Small intestine (tissue), 16 donors: ENCODE measurements at places on chromosomes 11 and 22. TPM values are rescaled to one million over a fixed set of nuclear protein-coding genes. Genes with fewer than 3 reads are reported as not detected.

Gene OR52I2
- polyA plus RNA-seq = not detected

Gene PHF5A
- polyA plus RNA-seq = 39.6 TPM

Gene OR52E5
- not detected for polyA plus RNA-seq

Gene LIPT2
- 8.8 TPM for polyA plus RNA-seq

Gene CHRM1
- polyA plus RNA-seq = not detected

Gene IGSF9B
- polyA plus RNA-seq = 2.3 TPM

- H3K27ac ChIP-seq = no peak overlapping the region
- H3K27me3 ChIP-seq = no peaks in the 10 kb centered on the region
- H3K4me3 ChIP-seq = no peak overlapping the region
- no peaks in the 10 kb centered on the region for H3K4me1 ChIP-seq
- no peaks in the 10 kb centered on the region for H3K36me3 ChIP-seq
- DNase-seq = no peak
Measured at GRCh38 chr11:31542862-31543261, 33.3 kb downstream of the ELP4 start.

GRCh38 chr11:35065566-35065965 lies 73.4 kb upstream of the CD44 start:
- H3K36me3 ChIP-seq = no peaks in the 10 kb centered on the region
- H3K27me3 ChIP-seq = no peaks in the 10 kb centered on the region
- DNase-seq = no peak
- H3K4me3 ChIP-seq = no peak overlapping the region
- H3K27ac ChIP-seq = no peak overlapping the region

GRCh38 chr11:35105319-35106079 lies 33.5 kb upstream of the CD44 start:
- H3K27me3 ChIP-seq = no peaks in the 10 kb centered on the region
- H3K4me1 ChIP-seq = no peaks in the 10 kb centered on the region
- H3K36me3 ChIP-seq = no peaks in the 10 kb centered on the region
- H3K4me3 ChIP-seq = no peak overlapping the region

GRCh38 chr11:12073886-12074285 lies 36.5 kb upstream of the MICAL2 start:
- no peak overlapping the region for H3K27ac ChIP-seq
- no peak for DNase-seq
- no peak overlapping the region for H3K4me3 ChIP-seq

GRCh38 chr11:134037046-134037908 lies 31.6 kb upstream of the JAM3 start:
- peak overlapping the region; percentile 77 for H3K27ac ChIP-seq
- H3K36me3 ChIP-seq = no peaks in the 10 kb centered on the region
- no peaks in the 10 kb centered on the region for H3K27me3 ChIP-seq
- DNase-seq = peak; percentile 88
- peak overlapping the region; percentile 59 for H3K4me3 ChIP-seq

GRCh38 chr11:108142304-108142703 lies 20.9 kb downstream of the ACAT1 start:
- H3K4me3 ChIP-seq = no peak overlapping the region
- no peaks in the 10 kb centered on the region for H3K27me3 ChIP-seq
- H3K36me3 ChIP-seq = peaks cover 9% of the 10 kb centered on the region
- DNase-seq = no peak
- H3K4me1 ChIP-seq = no peaks in the 10 kb centered on the region
- no peak overlapping the region for H3K27ac ChIP-seq

- H3K4me3 ChIP-seq = no peak overlapping the region
- no peaks in the 10 kb centered on the region for H3K27me3 ChIP-seq
- H3K4me1 ChIP-seq = no peaks in the 10 kb centered on the region
- no peak overlapping the region for H3K27ac ChIP-seq
- no peaks in the 10 kb centered on the region for H3K36me3 ChIP-seq
Measured at GRCh38 chr11:116958246-116958645, 120.8 kb upstream of the APOA1 start.

DNA sequence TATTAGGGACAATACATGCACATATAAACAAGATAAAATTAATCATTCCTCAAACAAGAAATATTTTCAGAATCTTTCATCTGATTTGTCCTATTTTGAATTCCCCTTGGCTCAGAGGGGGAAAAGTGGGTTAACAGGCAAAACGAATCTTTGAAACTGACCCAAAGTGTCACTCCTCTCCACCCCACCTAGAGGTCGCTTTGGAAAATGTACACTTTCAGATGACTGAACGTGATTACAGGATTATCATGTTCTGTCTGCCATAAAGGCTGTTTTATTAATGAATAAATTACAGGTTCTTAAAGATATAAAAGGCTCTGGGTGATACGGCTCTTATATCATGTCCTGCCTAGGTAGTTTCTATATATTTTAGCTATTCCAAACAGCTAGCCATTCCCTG lies 1735.0 kb downstream of the LRRC4C start:
- H3K27ac ChIP-seq = no peak overlapping the region
- H3K4me3 ChIP-seq = no peak overlapping the region
- no peak for DNase-seq
- no peaks in the 10 kb centered on the region for H3K27me3 ChIP-seq
- H3K4me1 ChIP-seq = no peaks in the 10 kb centered on the region
- no peaks in the 10 kb centered on the region for H3K36me3 ChIP-seq

- H3K4me3 ChIP-seq = no peak overlapping the region
- H3K27me3 ChIP-seq = no peaks in the 10 kb centered on the region
- no peaks in the 10 kb centered on the region for H3K36me3 ChIP-seq
- DNase-seq = no peak
Measured at GRCh38 chr11:17412488-17413180, 24.2 kb upstream of the KCNJ11 start.

GRCh38 chr11:79393362-79394043 lies 47.3 kb downstream of the TENM4 start:
- H3K36me3 ChIP-seq = no peaks in the 10 kb centered on the region
- peak; percentile 18 for DNase-seq
- no peak overlapping the region for H3K27ac ChIP-seq
- no peak overlapping the region for H3K4me3 ChIP-seq
- no peaks in the 10 kb centered on the region for H3K4me1 ChIP-seq

DNA sequence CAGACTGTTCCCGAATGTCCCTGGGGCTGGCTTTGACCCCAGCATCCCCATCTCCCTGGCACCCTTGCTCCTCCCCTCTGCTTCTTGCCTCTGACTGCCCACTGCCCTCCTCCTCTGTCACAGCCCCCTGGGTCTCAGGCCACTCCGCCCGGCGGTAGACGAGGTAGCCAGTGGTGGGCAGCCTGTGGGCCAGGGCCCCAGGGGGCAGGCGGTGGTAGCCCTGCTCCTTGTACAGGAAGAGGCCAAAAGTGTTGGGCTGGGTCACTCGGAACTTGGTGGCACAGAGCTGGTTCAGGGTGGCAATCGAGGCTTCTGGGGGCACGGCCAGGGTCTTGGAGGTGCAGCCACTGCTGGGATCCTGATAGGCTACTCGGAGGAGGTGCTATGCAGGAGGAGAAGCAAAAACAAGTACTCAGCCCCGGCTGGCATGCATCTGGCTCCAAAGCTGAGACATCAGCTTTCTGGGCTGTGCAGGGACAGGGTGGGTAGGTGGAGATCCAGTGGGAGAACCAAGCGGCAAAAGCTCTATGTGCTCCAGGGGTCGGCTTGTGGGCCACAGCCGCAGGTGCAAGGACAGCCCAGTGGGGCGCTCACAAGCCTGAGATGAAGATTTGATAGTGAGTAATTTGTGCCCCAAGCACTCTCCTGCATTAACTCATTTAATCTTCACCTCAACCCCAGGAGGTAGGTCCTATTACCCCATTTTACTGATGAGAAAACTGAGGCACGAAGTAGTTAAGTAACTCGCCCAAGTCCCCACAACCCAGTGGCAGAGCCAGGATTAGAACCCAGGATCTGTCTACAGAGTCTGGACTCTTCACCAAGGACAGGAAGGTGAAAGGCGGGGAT lies 3.6 kb downstream of the RIN1 start:
- no peaks in the 10 kb centered on the region for H3K4me1 ChIP-seq
- H3K36me3 ChIP-seq = peaks cover 41% of the 10 kb centered on the region
- H3K4me3 ChIP-seq = no peak overlapping the region
- no peaks in the 10 kb centered on the region for H3K27me3 ChIP-seq

GRCh38 chr22:46251266-46251665 lies 1.2 kb upstream of the CDPF1 start:
- no peaks in the 10 kb centered on the region for H3K36me3 ChIP-seq
- H3K4me3 ChIP-seq = no peak overlapping the region
- no peaks in the 10 kb centered on the region for H3K27me3 ChIP-seq
- H3K4me1 ChIP-seq = peaks cover 8% of the 10 kb centered on the region

GRCh38 chr11:44269369-44270351 lies 40.3 kb downstream of the ALX4 start:
- no peak for DNase-seq
- no peak overlapping the region for H3K27ac ChIP-seq
- no peaks in the 10 kb centered on the region for H3K27me3 ChIP-seq
- H3K4me1 ChIP-seq = no peaks in the 10 kb centered on the region
- no peak overlapping the region for H3K4me3 ChIP-seq

GRCh38 chr11:70251659-70252321 lies 18.7 kb upstream of the PPFIA1 start:
- H3K27me3 ChIP-seq = no peaks in the 10 kb centered on the region
- no peak overlapping the region for H3K27ac ChIP-seq
- DNase-seq = no peak
- H3K36me3 ChIP-seq = no peaks in the 10 kb centered on the region

DNA sequence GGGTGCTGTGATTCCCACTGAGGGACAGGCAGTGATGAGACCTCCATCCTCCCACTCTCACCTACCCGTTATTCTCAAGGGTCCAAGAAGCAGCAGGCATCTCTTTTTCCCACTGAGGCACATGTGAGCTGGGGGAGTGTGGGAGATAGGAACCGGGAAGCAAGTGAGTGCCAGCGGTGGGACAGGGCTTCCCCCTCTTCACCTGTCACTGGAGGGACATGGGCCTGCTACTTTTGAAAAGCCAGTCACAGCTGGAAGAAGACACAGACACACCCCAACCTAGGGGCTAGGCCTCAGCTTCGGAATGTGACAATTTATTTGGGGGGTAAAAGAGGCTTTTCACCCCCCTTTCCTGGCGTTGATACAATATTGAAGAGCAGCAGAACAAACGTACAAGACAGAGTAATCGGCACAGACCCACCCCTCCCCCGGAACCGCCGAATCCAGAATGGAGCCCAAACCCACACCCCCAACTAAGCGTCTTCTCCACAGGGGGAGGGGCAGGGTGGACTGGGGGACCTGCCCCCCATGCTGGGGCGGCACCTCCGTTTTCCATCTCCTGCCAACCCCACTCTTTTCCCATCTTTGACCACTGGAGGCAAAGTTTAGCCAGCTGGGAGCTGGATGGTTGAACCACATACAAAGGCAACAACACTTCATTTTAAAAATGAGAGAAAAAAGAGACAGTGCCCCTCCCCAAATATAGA lies 10.7 kb downstream of the CBX6 start:
- no peak for DNase-seq
- H3K4me1 ChIP-seq = peaks cover 3% of the 10 kb centered on the region
- no peaks in the 10 kb centered on the region for H3K27me3 ChIP-seq
- H3K27ac ChIP-seq = no peak overlapping the region
- no peak overlapping the region for H3K4me3 ChIP-seq
